ENCODE measurements at places on chromosomes 16 and 17. TPM values are rescaled to one million over a fixed set of nuclear protein-coding genes. Genes with fewer than 3 reads are reported as not detected.
A peak's percentile ranks its signal among the peaks of the same experiment; 100 is the strongest.

The PYCARD gene
- total RNA-seq, result 105 TPM

The SMPD3 gene
- 0.10 TPM for total RNA-seq

DNA sequence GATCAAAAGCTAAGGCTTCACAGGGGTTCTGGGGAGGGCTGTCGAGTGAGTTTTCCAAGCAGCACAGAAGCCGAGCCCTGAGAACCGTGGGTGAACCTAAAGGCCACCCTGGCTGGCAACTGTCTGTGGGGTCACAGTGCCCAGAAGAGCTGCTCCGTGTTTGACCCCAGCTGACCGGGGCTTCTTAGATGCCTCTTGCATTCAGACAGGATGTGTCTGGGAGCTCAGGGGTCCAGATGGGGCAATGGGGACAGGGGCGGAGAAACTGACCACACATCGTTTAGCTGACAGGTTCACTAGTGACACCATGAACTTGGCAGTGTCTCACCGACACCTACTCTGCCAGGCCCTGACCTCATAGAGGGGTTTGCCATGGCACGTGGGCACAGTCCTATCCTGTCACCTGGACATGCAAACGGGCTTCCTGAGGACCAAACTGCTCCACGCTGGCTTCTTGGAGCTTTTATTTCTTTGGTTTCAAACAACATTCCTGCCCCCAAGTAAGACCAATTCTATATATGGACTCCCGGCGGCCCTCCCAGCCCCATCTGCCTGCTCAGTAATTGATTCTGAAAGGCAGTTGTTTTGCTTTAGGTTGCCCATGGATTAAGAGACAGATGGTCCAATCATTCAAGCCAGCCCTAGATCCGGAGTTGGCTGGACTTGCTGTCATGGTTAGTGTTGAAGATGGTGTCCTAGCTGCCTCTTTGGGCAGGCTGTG, 22.2 kb downstream of the WSCD1 start:
- DNase-seq, result no peak

- no peak for DNase-seq
Observed at GRCh38 chr16:31484491-31485171, 1.7 kb downstream of the SLC5A2 start.

- DNase-seq, result peak; percentile 42
Observed at GRCh38 chr16:67155295-67156142, 4.2 kb downstream of the TRADD start.

Data from foreskin keratinocyte (primary cell).